Progenitor cell of endocrine pancreas (in vitro differentiated cells): ENCODE measurements at places on chromosomes 12 and 14. TPM values are rescaled to one million over a fixed set of nuclear protein-coding genes. Genes with fewer than 3 reads are reported as not detected.

Gene SLC4A8
- total RNA-seq = 10.6 and 11.8 TPM in 2 replicates

Gene AGAP2
- 0.29 TPM in 2 replicates for total RNA-seq

Gene TRHDE
- 2.0 and 2.7 TPM in 2 replicates for total RNA-seq

- H3K27me3 ChIP-seq = no peaks in the 10 kb centered on the region
- H3K4me1 ChIP-seq = peaks cover 15% of the 10 kb centered on the region
- H3K36me3 ChIP-seq = peaks cover 24% of the 10 kb centered on the region
- no peak overlapping the region for H3K4me3 ChIP-seq
- no peak overlapping the region for H3K27ac ChIP-seq
These were observed 29.6 kb downstream of the ADIPOR2 start for GRCh38 chr12:1720494-1720893.

GRCh38 chr12:111569363-111570083 lies 29.6 kb downstream of the ATXN2 start:
- no peak for DNase-seq
- H3K36me3 ChIP-seq = no peaks in the 10 kb centered on the region

DNA sequence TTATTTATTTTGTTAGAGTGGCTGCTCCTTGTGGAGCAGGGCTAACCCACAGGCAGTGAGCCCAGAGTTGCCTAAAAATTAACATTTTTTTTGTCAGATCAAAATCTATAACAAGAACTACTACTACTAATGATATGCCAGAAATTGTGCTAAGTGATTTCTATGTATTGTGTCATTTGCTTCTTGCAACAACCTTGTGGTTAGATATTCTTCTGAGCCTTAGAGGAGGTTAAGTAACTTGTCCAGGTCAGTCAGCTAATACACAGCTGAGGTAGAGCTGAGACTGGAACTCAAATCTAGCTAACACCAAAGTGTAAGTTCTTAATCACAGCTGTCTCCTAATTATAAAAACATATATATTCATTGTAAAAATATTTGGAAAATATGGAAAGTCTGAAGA lies 29.8 kb downstream of the CFL2 start:
- no peak overlapping the region for H3K27ac ChIP-seq
- H3K4me3 ChIP-seq = no peak overlapping the region
